ENCODE measurements at places on chromosomes 11 and 22. TPM values are rescaled to one million over a fixed set of nuclear protein-coding genes. Genes with fewer than 3 reads are reported as not detected.
A peak's percentile ranks its signal among the peaks of the same experiment; 100 is the strongest.

SYT7 gene
- 24.1 TPM for total RNA-seq

UBQLNL gene
- 0.25 TPM for total RNA-seq

CD3D gene
- 4.3 TPM for total RNA-seq

TSPAN32 gene
- not detected for total RNA-seq

GRCh38 chr11:7494086-7494745, 8.9 kb downstream of the OLFML1 start:
- no peak for DNase-seq

- no peak for DNase-seq
Measured at GRCh38 chr11:10432493-10432892, 22.6 kb upstream of the AMPD3 start.

DNA sequence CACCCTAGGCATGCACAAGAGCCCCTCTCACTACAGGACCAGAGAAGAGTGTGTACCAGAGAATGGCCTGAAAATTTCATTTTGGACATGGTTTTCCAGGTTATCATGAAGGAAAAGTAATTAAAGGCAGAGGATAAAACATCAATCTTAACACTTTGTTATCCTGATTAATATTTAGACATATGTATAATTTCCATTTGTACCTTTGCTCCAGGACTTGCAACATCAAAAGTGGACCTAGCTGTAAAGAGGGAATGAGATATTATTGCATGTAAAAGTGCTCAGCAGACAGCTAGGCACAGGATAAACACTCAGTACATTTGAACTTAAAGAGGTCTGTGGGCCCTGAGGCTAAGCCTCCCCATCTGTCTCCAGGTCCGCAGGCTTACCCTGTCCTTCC, 2.0 kb upstream of the SCN4B start:
- no peak for DNase-seq

DNA sequence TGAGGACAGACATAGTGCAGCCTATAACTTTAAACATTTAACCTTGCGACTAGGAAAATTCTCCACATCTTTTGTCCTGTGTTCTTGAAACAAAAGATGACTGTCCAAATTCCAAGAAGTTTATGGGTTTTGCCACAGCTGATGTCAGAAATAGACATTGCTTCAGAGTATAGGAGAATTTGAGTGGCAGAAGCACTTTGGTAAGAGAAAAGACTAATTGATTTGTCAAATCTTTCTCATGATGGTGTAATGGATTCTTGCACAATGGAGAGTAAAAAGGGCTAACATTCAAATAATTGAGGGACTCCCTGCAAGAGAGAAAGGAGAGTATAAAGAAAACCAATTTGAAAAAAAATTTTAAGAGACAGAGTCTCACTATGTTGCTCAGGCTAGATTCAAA, 25.3 kb downstream of the C11orf58 start:
- DNase-seq: no peak

DNA sequence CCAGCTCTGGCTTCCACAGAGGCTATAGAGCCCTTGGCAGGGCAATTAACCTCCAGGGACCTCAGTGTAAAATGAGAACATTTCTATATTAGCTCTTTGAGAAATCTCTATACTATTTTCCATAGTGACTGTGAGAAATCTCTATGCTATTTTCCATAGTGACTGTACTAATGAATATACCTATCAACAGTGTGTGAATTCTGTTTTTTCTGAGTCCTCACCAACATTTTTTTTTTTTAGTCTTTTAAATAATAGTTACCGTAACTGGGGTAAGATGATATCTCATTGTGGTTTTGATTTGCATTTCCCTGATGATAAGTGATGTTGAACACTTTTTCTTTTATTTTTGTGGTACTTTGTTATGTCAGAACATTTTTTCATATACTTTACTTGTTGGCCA, 7.0 kb upstream of the MTNR1B start:
- no peak for DNase-seq

DNA sequence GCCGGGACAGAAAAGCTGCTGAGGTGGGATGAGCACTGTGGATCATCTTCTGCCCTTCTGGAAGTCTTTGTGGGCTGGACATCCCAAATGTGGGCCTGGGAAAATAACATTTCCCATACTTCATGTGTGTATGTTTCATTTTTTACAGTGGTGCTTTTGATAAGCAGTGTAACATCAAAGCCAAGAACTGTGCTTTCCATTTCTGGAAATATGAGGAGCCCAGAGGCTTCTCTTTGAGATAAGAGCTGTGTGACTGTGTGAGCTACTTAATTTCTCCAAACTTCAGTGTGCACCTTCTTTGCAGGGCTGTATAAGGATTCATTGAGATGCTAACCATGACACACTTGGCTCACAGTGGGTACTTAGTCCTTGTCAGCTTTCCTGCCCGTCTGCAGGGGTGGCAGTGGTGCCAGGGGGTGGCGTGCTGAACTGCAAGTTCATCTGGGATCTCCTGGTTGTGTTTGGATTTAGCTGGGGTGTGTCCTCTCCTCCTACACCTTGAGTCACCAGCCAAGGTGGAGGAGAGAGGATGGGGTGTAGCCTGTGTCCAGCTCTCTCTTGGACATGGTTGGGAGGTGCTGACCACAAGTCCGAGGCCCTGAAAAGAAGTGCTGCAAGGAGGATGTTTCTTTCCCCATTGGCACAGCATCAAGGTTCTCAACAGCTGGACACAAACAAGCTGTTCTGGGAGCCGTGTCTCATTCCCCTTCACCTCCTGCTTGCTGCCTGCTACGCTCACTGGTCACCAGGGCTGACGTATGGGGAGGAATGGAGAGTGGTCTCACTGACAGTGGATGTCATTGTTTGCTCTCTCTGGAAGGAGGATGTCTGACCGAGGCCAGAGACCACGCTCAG, 139.4 kb downstream of the TEAD1 start:
- peak; percentile 41 for DNase-seq
